T-helper 2 cell (primary cell): ENCODE measurements at places on chromosomes 12 and 14.

DNA sequence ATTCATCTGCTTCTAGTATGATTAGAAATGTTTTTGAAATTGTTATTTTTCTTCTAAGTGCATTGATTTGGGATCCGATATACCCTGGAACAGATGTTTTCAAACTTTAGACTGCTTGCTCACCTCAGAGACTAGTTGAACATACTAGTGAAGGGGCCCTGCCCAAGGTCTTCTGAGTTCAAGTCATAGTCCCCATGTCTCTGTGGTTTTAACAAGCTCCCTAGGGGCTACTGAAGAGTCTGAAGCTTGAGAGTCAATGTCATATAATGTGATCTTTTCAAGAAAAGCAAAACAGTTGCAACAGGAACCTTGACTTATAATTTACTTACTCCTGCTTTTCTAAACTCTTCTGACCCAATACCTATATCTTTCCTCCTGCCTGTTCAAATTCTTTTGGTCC, 7.5 kb upstream of the UBE2N start:
- DNase-seq = no peak

DNA sequence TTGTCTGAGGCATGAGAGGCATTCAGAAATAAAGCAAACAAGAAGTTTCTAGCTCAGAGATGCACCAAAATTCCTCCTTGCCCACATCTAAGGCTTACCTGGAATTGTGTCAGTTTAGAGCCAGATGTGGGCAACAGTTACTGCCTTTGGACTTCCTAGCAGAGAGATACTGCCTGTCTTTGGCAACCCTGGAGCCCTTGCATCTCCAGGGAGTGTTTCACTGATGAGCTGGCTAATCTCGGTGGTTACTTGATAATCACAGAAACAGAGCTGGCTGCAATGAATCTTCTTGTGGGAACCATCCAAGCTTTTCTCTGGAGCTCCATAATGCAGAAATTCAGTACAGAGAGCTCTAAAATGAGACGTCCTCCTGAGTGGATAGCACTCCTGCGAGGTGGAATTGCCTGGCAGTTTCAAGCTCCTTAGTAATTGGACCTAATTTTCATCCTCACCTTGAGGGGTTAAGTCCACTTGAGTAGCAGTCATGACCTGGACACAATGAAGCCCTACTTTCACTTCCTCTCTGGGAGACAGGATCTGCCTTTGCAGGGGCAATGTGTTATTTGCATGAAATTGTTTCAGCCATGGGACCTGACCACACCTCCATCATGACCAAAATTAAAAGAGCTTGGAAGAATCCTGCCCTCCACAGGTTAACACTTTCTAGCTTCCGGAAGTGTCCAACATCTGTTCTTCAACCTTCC, 108.8 kb upstream of the ARHGAP5 start:
- DNase-seq = no peak

DNA sequence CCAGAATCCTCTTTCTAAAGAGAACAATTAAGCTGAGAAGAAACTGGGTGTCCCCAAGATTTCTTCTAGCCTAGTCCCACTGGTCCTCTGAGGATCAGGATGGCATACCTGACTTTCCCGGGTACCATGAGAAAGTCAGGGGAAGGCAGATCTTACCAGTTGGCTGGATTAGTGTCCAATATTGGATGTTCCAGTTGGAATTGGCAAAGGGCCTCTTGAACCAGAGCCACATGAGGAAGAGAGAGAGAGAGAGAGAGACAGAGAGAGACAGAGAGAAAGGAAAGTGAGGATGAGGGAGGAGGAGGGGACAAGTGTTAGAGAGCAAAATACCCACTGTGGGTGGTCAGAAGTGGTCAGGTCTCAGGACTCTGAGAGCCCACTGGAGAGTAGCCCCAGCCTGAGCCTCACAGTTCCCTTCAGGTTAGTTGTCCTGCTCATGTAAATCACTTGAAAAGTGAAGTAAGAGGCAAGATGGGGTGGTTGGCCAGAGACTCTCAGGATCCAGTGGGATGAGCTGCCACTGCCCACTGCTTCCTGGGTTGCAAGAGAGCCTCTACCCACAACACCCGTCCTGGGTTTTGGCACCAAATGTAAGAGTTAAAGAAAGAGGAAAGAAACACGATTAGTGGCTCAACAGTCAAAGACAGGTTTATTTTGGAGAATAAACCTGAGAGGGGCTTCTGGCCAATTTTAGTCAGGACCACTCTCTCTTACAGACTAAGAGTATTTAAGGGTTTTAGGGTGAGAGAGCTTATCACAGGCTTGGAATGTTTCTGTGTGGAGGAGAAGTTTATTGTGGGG, 28.4 kb upstream of the A2M start:
- no peak for DNase-seq

GRCh38 chr12:131919366-131920156, 9.5 kb upstream of the PUS1 start:
- no peak for DNase-seq

GRCh38 chr14:87261621-87262020, 731.4 kb downstream of the GALC start:
- DNase-seq = no peak

- no peak for DNase-seq
Measured at GRCh38 chr12:97386133-97386581, 76.4 kb upstream of the RMST start.

GRCh38 chr12:31481415-31481814, 109.5 kb downstream of the DENND5B start:
- DNase-seq = no peak
